ENCODE measurements at places on chromosomes 16 and 17.

DNA sequence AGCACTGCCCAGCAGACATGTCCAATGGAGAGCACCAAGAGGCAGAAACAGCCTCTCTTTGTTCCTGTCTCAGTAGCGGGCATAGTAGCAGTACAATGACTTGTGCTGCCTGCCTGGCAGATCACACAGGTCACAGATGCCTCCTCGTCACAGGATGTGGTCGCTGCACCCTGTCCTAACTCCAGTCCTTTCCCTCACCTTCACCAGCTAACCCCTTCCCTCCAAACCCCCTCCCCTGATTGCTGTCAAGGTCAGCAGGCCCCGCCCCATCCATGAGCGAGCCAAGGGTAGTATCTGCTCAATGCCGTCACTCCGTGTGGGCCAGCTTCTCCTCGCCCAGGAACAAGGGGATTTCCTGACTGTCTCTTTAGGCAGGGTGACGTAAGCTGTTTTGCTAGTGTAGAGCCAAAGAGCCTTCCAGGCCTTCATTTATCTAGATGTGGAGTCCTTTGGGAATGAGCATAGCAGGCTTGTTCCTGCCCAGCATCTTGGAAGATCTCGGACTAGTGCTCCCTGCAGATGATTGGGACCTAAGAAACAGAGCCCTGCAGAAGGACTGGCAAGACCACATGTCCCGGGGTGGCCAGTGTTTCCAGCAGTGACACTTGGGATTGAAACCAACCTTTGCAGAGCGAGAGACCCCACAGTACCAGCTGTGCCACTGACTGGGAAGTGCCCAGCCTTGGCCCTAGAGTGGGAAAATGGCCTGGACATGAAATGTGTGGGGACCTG lies 75.9 kb upstream of the TNRC6C start:
- no peak for DNase-seq

GRCh38 chr17:82893779-82894178 lies 54.0 kb upstream of the ZNF750 start:
- no peak for DNase-seq

GRCh38 chr16:51818342-51818944 lies 667.4 kb upstream of the SALL1 start:
- DNase-seq, result no peak

- DNase-seq, result no peak
Measured at GRCh38 chr16:24337013-24337412, 80.9 kb downstream of the CACNG3 start.

- no peak for DNase-seq
Measured at GRCh38 chr16:8795091-8795490, 2.3 kb downstream of the TMEM186 start.

GRCh38 chr16:72221630-72222024 lies 49.7 kb upstream of the PMFBP1 start:
- no peak for DNase-seq

DNA sequence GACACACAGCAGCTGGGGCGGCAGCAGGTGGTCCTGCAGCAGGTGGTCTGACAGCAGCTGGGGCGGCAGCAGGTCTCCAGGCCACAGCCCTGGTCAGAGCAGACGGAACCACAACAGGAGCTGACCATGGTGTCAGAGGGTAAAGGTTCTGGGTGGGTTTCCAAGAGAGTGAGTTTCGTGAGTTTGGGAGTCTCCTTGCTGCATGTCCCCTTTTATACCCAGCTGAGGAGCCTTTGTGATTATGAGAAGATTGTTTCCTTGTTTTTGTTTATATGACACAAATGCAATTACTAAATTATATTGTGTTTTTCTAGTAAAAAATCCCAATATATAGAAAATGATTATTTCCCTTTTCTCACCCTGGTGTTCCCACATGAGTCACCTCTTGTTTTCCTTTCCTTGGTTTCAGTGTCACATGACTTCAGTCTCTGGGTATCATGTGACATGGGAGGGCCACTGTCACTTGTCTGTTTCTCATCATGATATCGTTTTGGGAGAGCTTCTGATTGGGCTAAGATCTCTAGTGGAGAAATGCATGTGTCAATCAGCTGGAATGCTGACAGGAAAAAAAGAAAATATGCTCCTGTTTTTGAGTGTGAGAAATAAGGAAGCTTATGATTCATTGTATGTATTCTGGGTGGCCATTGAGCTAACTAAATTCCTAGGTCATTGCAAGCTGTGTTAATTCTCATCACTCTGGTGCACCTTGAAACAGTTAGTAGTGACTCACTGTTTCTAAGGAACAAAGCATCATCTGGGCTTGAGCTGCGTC lies at the start of gene KRTAP4-6:
Gene KRTAP4-6, minus strand, starts transcription at position 185 of the 772 bp plus-strand sequence. Its CDS starts 57 bp downstream, at position 128.
- no peak for DNase-seq

DNA sequence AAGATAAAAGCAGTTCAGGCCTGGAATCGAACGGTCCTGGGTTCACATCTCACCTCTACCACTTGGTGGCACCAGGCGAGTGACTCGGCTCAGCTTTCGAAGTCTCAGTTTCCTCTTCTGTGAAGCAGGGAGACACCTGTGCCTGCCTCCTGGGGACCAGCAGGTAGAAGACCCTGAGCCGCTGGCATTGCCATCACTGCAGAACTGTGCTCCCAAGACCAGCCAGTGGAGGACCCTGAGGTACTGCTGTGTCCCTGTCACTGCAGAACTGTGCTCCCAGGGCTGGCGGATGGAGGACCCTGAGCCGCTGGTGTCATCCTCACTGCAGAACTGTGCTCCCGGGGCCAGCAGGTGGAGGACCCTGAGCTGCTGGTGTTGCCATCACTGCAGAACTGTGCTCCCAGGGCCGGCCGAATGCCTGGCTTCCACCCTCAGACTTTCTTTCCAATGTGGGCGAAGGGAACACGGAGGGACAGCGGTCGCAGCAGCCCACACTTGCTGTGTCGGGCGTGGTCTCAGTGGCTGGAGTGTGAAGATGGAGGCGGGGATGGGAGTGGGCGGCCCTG lies 8.7 kb upstream of the SLC7A5 start:
- DNase-seq, result no peak

DNA sequence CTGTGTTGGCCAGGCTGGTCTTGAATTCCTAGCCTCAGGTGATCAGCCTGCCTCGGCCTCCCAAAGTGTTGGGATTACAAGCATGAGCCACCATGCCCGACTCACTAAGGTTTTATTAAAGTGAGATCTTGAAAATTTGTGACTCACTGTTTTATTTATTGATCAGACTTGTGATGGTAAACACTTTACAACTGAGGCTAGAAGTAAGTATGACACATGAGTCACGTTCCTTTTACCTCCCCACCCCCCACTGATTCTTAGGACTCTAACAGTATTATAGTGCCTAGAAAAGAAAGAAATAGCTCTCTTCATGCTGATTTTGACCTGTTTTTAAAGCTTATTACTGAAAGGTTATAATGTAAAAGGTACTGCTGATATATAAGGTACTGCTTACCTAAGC lies 160.6 kb downstream of the TANC2 start:
- no peak for DNase-seq

DNA sequence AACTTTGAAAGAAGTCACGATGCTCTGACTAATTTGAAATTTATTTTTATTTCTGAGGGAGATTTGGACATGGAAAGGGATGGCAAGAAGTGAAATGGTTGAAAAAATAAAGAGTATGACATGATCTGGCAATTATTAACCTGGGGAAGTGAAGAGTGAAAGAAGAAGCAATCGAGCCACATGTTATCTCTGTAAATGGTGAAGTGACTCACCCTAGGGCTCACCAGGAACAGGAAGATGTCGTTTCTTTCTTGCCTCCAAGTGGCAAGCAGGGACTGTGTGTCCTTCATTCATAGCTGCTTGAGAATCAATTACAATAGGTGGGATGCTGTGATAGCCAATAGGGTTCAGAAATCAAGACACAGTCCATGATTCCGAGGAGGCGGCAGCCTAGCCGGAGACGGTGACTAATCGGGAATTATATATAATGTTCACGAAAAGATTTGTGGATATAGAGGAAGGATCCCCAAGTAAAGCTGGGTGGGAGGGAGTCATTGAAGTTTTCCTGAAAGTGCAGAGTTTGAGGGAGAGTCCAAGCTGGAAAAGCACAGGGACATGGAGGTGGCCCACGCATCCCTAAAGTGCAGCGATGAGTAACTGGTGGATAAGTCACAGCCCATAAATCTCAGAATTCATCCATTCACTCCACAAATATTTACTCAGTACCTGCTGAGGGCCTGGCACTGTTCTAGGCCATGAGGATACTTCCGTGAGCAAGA lies 18.2 kb upstream of the KRT20 start:
- DNase-seq, result no peak

GRCh38 chr16:82156761-82157533 lies 13.1 kb downstream of the MPHOSPH6 start:
- no peak for DNase-seq

DNA sequence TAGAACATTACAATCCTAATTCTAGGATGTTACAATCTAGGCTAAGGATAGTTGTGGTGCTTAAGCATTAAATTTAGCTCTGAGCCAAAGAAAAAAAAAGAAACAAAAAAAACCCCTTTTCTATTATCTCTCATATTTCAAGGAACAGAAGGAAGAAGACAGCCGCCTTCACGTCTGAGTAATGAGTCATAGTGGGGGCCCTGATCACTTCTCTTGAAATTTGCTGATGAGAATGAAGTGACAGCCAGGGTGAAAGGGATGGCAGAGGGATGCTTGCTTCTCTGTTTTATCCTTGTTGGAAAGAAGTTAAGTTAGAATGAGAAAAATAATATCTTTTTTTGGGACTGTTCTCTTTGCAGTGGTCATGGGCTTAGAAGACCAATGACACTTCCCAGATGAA lies 82.6 kb upstream of the MPHOSPH6 start:
- DNase-seq, result no peak

GRCh38 chr16:80971819-80972218 lies 34.9 kb downstream of the CMC2 start:
- DNase-seq, result no peak

DNA sequence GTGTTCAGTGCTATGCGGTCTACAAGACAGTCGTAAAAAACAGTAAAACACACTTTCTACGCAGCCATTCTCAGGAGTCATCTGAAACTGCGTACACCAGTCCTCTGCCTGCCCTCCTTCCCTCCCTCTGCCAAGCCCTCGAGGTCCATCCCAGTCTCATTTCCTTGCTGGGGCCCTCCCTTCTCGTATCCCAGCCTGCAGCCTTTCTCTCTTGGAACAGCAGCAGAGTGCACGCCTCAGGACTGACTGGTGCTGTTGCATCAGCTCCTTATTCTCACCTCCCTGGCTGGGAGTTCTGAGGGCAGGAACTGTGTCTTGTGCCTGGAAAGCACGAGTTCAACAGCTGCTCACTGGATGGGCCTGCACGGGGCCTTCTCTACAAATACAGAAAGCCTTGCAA lies 12.5 kb downstream of the FAHD1 start:
- no peak for DNase-seq

- no peak for DNase-seq
Measured at GRCh38 chr17:27567563-27567859, 63.5 kb upstream of the LGALS9 start.

All from thymus (tissue), 14 donors.